Stimulated activated CD8-positive, alpha-beta memory T cell treated with anti-CD3 and anti-CD28 coated beads, Interleukin-7, amount 100 ng/mL, for 4 hours (primary cell): ENCODE measurements at places on chromosomes 6 and 20.
A peak's percentile ranks its signal among the peaks of the same experiment; 100 is the strongest.

DNA sequence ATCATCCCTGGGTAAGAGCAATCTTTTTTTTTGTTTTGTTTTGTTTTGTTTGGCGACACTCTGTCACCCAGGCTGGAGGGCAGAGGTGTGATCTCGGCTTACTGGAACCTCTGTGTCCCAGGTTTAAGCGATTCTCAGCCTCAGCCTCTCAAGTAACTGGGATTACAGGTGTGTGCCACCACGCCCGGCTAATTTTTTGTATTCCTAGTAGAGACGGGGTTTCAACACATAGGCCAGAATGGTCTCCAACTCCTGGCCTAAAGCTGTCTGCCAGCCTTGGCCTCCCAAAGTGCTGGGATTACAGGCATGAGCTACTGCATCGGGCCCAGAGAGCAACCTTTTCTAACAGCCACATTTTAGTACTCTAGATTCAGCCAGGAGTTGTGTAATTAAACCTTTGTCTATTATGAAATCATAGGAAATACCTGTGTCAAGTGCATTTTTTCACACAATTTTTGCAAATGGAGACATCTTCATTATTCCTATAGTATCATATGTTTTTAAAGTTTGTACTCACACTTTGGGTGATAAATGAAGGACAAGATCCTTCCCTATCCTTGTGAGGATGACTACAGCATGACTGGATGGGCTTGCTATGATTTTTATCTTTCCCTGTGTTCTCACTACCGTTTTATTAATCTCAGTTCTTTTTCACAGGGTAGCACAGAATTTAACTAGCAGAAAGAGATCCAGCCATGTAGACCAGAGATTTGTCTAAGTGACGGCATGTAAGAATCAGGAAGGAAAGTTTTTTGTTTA, 82.6 kb downstream of the OR2B2 start:
- DNase-seq: no peak

DNA sequence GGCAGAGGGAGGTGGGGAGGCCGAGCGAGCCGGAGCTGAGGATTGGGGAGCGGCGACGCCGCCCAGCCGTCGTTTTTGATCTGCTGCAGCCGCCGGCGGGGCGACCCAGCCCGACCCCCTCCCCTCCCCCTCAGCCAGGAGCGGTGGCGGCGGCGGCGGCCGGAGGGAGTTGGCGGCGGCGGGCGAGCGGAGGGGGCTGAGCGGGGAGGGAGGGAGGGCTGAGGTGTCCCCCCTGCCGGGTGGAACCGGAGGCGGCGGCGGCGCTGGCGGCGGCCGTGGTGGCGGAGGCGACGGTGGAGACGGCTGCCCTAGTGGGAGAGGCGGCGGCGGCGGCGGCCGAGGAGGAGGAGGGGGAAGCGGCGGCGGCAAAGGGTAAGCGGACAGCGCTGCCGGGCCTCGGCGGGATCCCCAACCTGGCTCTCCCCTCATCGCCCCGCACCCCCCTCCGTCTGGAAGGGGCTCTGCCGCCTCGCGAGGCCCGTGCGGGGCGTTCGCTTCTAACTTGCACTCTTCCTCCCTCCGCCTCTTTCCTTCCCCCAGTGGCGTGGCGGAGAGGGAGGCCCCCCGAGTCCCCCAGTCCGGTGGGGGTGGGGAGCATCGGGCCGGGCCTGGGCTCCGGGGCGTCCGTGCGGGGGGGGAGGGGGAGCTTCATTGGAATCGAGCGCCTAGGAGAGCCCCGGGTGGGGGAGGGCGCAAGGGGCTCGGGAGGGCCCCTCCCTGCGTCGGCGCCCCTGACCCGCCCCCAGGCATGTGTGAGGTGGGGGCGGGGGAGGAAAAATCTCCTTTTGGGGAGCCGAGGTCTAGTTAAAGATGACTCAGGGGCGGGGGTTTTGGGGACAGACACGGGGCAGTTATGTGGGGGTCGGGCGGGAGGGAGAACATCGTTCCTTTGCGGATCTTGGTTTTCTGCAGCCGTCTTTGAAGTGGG, at the start of gene TAB2:
TAB2 (plus strand) TSS at position 69 of the 928 bp plus-strand sequence. CDS start 52,286 bp downstream, outside the sequence.
- peak; percentile 80 for DNase-seq

DNA sequence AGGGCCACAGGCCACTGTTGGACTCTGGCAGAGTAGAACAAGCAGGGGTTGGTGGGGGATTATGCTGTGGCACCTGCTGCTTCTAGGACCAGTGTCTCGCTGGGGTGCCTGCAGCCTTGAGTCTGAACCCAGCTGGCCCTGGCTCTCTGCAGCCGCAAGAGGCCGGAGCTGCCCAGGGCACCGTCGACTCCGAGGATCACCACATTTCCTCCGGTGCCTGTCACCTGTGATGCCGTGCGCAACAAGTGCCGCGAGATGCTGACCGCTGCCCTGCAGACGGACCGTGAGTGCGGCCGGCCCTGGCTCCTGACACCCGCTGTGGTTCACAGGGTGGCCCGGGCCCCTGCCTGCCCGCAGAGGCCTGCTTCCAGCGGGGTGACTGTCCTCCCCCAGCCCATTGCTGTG, 6.2 kb downstream of the TCEA2 start:
- DNase-seq: no peak

GRCh38 chr6:28303570-28303969, 22.2 kb downstream of the PGBD1 start:
- no peak for DNase-seq

DNA sequence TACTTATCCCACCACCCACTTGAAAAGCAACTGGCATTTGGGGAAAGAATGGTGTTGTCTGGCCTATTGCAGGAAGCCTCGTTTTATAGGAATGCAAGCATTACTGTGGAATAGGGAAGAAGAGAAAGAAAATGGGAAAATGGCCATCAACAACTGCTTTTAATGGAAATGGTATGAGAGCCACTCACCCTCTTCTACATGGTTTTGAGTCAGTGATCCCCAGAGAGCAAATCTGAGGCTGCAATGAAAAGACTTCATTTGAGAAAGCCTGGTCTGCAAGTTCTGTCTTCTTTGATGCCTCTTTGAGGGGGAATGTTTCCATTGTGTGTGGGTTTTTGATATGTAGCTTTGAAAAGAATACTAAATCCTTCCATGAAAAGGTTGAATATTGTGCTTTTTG, 172.3 kb upstream of the HDDC2 start:
- DNase-seq: no peak

DNA sequence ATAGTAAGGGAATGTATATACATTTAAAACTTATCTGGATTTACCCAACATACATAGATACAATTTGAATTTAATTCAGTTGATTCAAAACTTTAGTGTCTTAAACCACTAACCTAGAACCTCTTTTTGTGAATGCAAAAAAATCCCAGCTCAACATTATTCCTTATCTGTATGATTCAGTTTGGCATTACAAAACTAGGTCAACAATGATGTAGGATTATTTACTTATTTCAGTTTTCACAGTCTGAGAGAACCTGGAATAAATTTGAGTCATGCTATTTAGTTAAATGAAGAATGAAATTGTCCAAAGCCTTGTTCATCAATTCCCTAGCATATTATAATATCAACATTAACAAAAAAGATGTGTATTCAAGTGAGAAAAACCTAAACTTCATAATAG, 7.4 kb upstream of the PLCB1 start:
- DNase-seq: no peak
